Effector memory CD8-positive, alpha-beta T cell (primary cell): ENCODE measurements at places on chromosomes 5 and 9.

- DNase-seq, result peak; percentile 9
These were observed 118.0 kb downstream of the ESM1 start for GRCh38 chr5:54867310-54867944.

GRCh38 chr5:9421884-9422283 is 124.0 kb downstream of the SEMA5A start:
- no peak for DNase-seq

GRCh38 chr5:179269781-179270543 is 75.3 kb downstream of the ADAMTS2 start:
- no peak for DNase-seq

DNA sequence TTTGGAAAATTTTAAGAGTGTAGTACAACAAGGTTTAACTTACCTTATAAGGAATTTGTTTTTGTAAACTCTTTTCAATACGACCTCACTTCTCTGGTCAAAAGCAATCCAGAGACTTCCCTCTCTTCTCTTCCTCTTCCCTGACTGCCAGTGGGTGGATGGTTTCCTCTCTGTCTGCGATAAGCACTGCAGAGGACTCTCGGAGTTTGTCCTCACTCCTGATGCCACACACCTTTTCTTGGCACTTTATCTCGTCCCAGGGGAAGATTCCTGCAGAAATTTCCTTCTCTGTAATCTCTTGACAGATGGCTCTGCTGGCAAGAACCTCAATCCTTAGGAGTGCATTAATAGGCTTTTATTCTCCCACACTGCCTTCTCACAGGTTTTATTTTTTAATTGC is 641.6 kb downstream of the NR2F1-AS1 start:
- no peak for DNase-seq

- no peak for DNase-seq
These were observed 42.1 kb upstream of the CTNND2 start for GRCh38 chr5:11946317-11946716.

DNA sequence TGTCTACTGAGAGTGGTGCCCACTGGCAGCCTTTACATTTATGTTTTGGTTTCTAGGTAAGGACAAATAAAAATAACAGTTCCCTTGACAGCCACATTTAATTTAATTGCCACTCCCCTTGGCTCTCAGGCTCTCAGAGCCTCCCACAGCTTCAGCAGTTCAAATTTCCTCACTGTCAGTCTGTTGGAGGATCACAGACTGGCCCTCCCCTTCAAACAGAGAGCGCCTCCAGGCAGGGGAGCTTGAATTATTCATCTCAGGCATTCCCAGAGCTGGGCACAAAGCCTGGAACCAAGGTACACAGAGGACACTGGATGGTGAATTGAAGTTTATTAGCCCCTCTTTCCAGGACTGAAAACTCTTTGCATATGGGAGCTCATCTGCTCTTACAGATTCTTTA is 407.7 kb downstream of the SPOCK1 start:
- no peak for DNase-seq

GRCh38 chr5:91030521-91031401 is 352.4 kb downstream of the ARRDC3 start:
- DNase-seq, result no peak

- DNase-seq, result no peak
These were observed 171.7 kb downstream of the TLR4 start for GRCh38 chr9:117875886-117876285.

- DNase-seq, result no peak
These were observed 689 bp upstream of the GLRA1 start for GRCh38 chr5:151925340-151925739.

DNA sequence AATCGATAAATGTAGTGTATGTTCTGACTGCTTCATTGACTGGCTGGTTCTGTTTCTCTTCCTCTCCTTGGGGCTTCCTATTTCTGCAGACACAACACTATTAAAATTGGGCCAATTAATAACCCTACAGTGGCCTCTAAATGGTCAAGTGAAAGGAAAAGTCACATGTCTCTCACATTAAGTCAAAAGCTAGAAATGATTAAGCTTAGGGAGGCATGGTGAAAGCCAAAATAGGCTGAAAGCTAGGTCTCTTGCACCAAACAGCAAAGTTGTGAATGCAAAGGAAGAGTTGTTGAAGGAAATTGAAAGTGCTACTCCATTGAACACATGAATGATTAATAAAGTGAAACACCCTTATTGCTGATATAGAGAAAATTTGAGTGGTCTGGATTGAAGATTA is 58.2 kb downstream of the CCNH start:
- DNase-seq, result no peak

DNA sequence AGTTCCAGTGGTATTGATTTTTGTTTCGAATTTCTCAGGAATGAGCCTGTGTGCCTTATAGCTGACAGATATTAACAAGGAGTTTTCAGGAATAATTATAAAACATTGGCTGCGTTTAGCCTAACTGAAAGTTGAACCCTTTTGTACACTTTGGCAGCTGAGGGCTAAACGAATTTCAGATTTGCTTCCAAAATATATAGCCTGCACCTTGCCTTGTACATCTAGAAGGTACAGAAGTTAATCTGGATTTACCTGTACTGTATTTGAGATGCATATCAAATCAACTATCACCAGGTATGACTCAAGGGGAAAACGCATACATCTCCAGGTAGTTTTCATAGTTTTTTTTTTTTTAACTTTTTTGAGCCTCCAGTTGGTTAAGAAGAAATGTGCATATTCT is 1.9 kb upstream of the MSX2 start:
- DNase-seq, result no peak

DNA sequence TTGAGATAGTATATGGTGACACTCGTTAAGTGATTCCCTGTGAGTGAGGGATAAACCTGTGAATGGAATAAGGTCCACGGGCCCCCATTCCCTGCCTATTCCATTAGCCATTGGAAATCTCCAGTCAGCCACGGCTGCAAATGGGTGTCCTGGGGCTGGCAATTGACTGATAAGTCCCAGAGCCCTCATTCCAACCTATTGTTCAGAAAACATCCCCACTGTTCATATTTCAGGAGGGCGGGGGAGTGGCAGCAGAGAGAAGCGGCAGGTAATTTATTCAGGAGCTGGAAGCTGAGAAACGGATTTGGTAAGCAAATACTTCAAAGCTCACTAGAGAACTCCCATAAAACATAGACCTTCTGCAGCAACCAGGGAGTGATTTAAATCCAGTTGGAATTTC is 42.0 kb downstream of the TMEM174 start:
- DNase-seq, result no peak

DNA sequence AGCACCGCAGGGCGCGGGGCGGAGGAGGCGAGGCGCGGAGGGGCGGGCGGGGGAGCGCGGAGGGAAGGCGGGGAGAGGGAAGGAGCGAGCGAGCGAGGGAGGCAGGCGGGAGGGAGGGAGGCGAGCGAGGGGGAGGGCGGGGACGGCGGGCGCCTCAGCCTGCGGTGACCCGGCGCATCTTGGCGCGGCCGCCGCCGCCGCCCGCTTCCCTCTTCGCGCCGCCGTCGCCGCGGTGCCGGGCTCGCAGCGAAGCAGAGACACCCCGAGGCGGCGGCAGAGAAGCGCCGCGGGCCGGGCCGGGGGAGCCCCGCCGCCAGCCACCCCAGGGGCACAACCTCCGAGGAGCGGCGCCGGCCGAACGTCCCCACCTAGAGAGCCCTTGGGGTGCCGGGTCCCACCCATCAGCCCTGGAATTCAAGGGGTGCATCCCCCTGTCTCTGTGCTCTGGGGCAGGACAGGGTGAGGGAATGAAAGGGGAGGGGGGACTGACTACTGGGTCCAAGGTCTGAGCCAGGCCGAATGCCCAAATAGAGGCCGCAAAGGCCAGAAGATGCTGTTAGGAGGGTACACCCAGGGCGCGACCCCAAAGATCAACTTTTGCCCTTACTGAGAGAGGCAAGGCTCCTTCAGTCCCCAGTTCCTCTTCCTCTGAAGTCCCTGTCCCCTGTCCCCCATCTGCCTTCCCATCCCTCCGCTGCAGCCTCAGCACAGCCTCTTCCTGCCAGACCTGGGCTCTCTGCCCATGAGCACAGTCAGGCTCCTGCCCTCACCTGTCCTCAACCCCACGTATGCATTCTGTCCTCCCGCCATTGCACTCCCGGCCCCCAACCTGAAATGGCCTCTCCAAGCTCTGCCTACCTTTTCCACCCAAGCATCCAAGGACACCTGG is at the start of gene ADAMTS2:
ADAMTS2 (minus strand) TSS at position 29 of the 889 bp plus-strand sequence. CDS start 133 bp downstream, outside the sequence.
- DNase-seq, result no peak

DNA sequence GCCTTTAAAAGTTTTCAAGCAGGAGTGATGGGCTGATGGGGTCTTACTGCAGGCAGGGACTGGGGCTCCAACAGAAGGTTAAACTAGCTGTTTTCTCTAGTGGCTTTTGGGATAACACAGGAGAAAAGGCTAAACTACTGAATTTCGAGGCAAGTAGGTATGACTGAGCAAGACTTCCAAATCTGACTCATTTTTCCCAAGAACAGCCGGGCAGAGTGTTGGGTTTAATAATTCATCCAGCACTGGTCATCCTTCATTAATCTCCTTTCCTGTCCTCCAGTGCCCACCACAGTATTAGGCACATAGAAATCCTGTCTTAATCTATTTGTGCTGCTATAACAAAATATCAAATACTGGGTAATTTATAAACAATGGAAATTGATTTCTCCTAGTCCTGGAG is 20.5 kb downstream of the MSX2 start:
- no peak for DNase-seq

GRCh38 chr9:86545090-86545489 is 190.9 kb upstream of the TUT7 start:
- no peak for DNase-seq

GRCh38 chr5:123813264-123813663 is 301.3 kb downstream of the CSNK1G3 start:
- DNase-seq, result no peak

GRCh38 chr9:110364451-110364850 is 26.8 kb upstream of the TXNDC8 start:
- no peak for DNase-seq

GRCh38 chr5:134086943-134087305 is 27.6 kb upstream of the TCF7 start:
- DNase-seq, result peak; percentile 41

GRCh38 chr5:67341478-67341877 is 144.9 kb upstream of the CD180 start:
- no peak for DNase-seq

GRCh38 chr5:57033103-57033502 is 81.2 kb upstream of the MIER3 start:
- no peak for DNase-seq

DNA sequence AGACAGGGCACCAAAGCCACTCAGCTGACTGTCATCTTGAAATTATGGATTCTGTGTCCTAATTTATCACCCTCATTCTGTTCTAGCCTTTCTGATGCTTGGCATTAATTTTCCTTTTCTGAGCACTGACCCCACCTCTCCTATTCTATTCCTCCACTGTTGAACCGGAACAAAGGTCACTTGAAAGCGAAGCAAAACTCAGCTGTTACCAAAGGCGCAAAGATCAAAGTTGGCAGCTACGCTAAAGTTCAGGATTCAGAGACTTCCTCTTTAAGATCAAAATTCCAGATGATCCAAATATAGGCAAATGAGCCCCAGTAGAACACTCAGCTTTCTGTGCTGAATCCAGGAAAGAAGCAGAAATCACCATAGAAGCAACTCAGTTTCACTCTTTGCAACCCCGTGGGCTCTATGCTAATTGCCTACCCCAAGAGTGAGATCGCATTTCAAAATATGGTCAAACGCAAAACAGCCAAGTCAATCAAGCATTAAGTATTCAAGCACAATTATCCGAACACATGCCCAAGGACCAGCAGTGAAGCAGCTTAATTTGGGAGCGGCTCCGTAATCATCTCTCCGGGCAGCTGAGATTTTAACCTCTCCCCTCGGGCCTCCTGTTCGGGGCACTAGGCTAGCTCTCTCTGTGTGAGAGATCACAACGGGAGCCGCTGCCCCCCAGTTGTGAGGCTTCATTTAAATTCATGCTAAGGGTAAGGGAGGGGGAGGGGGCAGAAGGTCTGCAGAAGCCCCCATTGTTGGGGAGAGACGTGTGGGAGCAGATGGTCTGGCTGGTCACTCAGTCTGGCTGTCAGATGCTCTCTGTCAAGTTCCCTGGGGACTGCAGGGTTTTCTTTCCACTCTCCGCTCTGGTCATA is 288.6 kb downstream of the ELAVL2 start:
- DNase-seq, result no peak

DNA sequence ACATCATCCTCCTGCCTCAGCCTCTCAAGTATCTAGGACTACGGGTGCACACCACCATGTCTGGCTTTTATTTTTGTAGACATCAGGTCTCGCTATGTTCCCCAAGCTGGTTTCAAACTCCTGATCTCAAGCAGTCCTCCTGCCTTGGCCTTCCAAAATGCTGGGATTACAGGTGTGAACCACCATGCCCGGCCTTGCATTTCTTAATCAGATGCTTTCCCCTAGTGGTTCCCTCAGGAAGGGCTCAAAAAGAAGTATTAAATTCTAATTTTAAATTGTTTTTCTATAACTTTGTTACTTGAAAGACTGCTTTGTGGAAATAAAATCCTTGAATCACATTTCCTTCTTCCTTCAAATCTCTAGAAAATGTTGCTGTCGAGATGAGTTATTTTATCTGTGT is 79.5 kb upstream of the ROR2 start:
- no peak for DNase-seq

- peak; percentile 79 for DNase-seq
These were observed 65.3 kb downstream of the RXRA start for GRCh38 chr9:134391319-134392231.

DNA sequence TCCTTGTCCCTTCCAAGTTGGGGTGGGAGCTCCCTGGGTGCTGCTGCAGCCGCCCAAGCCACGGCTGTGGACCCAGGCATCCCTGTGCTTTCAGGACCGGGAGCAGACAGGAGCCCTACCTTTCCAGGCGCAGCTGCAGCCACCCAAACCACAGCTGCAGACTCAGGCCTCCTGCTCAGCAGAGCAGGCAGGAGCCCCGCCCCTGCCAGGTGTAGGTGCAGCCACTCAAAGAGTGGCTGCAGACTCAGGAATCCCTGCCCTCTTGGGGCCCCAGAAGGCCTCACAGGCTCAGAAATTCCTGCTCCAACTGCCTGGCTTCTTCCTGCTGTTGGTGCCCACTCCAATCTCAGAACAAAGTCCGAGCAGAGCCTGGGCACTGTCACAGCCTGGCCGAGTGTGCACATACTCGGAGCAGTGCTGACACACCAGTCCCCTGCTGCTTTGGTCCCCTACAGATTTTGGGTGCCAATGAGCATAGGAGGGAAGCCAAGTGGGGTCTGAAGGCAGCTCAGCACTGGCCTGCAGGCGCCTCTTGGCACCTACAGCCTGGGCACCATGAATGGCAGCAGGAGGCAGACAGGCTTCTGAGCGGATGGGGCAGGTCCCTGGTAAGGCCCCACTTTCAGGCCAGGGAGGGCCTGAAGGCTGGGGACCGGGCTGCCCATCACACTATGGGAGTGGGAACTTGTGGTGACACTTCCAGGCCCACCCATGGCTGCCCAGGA is 6.0 kb upstream of the TESK1 start:
- no peak for DNase-seq
